GF-D8 (cell line): ENCODE measurements at places on chromosomes 5 and 9.

- no peak for DNase-seq
Observed at GRCh38 chr9:29039258-29039657, 1466.0 kb upstream of the C9orf72 start.

DNA sequence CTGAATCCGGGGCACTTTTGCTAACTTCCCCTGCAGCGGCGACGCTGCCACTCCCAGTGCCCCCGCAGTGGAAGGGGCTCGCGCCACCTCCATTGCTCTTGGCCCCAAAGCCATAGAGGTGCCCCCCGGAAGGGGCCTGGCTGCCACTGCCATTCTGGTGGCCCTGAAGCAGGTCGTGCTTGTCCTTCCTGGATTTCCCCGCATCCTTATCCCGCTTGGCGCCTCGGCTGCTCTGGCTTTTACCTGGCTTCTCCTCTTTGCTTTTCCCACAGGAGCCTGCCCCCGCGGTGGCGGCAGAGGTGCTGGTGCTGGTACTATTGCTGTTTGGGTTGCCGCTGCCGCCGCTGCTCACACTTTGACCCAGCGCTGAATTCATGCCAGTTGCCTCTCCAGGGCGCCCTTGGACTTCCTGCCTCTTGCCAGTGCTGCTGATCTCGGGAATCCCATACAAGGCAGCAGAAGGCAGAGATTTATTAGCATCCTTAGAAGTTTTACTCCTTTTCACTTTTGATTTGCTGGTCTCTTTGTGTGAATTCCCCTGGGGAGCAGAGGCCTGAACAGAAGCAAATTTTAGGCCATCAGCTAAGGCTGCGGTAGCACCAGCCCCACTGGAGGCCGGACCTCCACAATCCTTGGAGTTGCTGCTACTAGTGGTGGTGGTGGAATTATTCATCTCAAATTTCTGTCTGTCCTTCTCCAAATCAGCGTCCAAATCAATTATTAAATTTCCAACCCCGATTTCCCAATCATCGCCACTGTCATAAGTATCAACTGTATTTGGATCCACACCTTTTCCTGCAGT is 2.1 kb downstream of the ZNF608 start:
- DNase-seq: no peak

DNA sequence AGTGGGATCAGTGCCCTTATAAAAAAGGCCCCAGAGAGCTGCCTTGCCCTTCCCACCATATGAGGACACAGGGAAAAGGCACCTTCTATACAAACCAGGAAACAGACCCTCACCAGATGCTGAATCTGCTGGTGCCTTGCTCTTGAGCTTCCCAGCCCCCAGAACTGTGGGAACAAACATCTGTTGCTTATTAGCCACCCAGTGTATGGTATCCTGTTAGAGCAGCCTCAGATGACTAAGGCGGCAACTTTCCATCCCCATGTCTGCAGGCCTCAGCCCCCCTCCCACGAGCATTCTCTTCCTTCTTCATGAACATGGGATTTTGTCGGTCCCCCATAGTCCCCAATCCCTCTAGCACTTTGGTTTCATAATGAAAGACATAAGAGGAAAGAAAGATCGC is 202.5 kb upstream of the GAS1 start:
- no peak for DNase-seq

GRCh38 chr9:97547098-97547829 is 45.8 kb downstream of the TMOD1 start:
- DNase-seq: no peak

DNA sequence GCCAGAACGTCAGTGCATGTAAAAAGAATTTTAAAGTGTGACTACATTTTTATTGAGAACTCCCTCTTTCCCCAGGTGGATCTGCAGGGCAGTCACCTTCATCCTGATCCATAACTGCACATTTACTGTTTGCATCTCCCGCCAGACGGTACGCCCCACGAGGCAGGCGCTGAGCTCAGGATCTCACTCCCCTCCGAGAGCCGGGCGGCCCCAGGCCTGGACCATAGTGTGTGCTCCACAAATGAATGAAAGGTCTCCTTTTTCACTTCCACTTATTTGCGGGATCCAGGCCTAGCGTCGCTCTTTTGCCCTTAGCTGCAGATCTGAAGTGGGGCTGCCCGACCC is 378 bp downstream of the DROSHA start:
- no peak for DNase-seq

DNA sequence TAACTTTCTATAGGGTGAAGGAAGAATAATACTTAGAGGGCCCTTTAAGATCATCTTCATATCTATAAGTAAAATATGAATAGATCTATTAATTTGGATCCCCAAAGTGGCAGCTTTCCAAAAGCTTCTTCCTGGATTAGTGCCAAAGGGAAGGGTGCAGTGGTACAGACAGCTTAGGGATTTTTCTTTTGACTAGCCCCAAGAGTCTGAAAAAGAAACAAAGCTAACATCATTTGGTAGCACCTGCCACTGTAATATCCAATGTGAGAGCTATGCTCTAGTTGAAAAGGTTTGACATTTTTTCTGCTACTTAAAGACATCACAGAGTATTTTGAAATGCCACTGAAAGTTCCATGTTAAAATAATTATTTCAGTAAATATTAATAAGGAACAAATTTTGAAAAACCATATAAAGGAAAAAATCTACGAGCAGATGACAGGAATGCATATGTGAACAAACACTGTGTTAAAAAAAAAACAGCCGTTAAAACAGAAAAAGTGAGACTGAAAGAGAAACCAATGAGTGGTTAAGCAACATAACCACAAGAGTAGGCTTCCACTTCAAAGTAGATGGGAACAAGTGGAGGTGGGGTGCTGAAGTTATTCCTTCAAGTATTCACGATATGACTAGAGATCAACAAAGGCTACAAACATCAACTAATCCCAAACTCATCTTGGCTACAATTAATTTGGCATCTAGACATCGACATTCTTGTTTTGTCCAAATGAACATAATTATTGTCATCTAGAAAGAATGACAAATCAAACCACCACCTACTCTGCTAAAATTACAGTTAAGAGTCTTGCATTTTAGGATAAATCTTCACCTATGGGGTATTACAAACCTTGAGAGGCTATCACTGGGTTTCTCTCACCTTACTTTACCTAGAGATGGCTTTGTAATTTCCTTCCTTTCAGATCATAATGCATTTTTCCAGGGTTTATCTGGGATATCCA is 137.5 kb downstream of the CPLANE1 start:
- peak; percentile 16 for DNase-seq

DNA sequence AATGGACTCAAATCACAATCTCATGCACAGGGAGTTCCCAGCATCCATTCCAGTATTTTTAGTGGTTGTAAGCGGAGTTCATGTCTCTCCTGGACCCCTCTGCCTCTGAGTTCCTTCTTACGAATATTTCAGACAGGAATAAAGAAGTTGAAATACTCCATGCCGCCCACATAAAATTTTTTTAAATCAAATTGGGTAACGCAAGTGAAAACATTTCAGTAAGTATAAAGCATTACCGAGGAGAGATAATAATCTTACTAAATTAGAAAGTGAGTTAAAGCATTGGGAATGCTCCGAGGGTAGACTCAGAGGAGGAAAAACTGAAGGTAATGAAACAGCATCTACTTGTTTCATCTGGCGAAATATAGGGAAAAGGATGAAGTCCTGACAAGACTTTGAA is 317.6 kb downstream of the ARRDC3 start:
- DNase-seq: no peak

DNA sequence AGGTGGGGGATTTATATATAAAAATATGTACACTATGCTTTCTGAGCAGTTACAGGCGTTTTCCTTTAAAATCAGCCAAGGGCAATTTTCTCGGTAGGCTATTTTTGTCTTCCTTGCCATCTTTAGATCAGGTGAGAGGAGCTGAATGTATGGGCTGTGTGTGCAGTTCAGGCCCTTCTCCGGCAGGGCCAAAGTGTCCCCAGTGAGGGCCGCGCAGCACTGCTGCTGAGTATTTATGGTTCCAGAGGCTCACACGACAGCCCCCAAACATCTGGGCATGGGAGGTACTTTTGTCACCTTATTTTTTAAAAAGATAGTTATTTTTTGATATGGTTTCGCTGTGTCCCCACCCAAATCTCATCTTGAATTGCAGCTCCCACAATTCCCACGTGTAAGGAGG is 11.5 kb downstream of the GFPT2 start:
- no peak for DNase-seq

DNA sequence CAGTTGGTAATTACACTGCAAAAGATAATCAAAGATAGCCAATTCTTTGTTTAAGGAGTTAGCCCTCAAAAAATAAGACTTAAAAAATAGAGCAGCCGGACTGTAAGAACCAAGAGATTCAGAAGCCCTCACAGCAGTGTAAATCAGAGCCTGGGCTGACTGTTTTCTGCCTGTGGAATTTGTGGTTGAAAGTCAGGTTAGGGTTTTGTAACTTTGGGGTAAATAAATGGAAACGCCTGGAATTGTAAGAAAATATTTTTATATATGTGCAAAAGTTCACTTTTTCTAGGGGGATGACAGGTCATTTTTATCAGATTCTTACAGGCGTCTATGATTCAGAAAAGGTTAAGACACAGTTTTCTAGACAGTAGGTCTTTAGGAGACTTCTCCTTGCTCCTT is 35.6 kb downstream of the KLHL3 start:
- DNase-seq: no peak

DNA sequence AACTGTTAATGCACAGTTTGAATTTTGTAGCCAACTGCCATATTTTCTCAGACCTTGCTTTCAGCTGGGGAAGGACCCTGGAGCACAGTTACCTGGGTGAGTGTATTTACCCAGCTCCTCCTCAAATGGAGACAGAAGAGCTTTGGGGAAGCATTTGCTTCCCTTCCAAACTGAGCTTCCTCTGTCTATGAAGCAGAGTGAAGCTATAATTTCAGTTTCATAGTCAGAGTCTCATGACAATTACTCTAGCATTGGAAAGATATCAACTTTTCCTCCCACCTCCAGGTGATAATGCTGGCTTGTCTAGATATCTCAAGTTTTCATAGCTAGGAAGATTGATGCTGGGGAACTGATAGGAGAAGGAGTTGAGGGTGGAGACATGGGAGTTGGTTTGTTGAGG is 406.4 kb upstream of the CLINT1 start:
- DNase-seq: no peak

GRCh38 chr5:124511791-124512190 is 234.6 kb downstream of the ZNF608 start:
- no peak for DNase-seq

- DNase-seq: no peak
Observed at GRCh38 chr5:14299666-14300065, 156.5 kb downstream of the TRIO start.

- DNase-seq: no peak
Observed at GRCh38 chr5:91171322-91171721, 211.8 kb downstream of the ARRDC3 start.

GRCh38 chr9:101582553-101582952 is 12.2 kb downstream of the PPP3R2 start:
- no peak for DNase-seq

DNA sequence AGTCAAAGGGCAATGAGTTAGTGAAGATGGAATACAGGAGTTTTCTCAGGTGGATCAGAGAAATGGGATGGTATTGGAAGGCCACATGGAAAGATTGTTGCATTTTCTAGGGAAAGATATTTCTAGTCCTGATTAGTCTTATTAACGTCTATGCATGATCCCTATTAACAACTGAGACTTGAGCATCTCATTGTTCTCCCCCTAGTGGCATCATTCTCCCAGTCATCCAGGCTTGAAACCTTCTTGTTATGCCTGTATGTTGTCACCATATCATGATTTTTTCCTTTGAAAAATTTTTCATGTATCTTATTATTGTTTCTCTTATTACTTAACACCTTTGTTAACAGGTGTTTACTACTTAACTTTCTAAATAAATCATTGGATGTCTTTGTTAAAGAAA is 34.4 kb downstream of the KIF2A start:
- DNase-seq: no peak

GRCh38 chr9:70510157-70510770 is 95.8 kb upstream of the KLF9 start:
- DNase-seq: no peak

DNA sequence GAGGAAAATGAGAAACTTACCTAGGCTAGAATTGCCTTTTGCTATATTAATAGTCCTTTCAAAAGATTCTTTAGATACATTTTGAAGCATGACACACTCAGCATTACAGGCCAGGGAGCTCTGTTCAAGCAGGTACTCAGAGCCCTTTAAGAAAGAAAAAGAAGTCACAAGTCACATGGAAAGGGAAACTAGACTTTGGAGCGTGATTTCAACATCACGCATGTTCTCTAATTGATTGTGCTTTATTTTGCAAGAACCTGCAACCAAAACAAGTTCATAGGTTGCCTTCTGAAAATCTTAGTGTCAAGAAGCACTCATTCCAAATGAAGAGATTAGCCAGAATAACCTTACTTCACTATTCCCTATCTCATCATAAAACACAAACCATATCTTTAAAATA is 103.8 kb downstream of the MPDZ start:
- DNase-seq: no peak

DNA sequence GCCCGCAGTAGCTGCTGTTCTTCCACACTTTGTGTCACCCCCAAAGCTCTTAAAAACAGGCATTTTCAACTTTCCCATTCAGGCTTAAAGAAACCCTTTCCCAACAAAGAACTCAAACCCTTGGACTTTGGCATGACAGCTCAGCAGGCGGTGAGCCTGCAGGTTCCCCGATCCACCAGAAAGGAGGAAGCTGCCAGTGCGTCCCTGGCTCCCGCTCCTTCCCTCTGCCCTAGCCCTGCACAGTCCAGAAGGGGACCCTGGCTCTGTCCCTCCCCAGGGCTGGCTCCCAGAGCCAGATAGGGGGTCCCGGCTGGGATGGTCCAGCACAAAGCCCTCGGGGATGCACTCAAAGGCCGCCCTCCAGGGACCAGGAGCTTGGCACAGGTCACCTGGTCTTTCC is 9.6 kb downstream of the SLC9A3 start:
- no peak for DNase-seq

DNA sequence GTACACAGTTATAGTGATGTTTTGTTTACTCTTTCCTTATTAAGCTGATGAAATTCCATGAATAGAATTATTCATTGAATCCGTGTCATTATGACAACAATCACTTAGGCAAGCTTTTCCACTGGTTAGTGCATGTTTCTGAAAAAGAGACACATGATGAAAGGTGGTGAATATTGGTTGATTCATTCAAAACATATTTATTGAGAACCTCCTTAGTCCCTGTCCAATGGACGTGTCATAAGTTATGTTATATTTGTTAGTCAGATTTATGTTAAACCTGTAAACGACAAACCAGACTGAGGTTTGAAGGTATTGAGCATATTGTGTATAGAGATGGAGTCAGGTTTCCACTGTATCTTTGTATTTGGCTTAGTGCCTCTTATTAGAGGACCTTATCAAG is 1888.9 kb upstream of the CDH6 start:
- DNase-seq: no peak
